ENCODE measurements at places on chromosomes 11 and 22. TPM values are rescaled to one million over a fixed set of nuclear protein-coding genes. Genes with fewer than 3 reads are reported as not detected.

DNA sequence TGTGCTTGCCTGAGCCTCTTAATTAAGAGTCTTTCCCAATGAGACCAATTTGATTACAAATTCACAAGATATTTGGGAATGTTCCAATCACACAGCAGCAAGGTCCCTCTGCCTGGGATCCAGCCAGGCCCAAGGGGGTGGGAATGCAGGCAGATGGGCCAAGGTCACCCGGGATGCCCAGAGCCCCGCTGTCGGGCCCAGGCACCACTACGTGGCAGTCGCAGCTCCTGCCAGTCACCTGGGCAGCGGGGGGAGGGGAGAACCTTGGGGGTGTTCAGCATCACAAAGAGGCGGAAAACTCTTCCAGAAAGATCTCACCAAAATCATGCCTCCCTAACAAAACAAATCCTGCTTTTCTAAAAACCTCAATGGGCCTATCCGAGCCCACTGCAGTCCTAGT lies 30.9 kb downstream of the PPM1F start:
- DNase-seq: no peak

- no peak for DNase-seq
Observed at GRCh38 chr22:49687333-49687732, 140.3 kb downstream of the BRD1 start.

The CCDC188 gene
- polyA plus RNA-seq: 1.8 TPM

The ANO9 gene
- polyA plus RNA-seq: 14.1 TPM

GRCh38 chr11:41456269-41456668 lies 3.2 kb downstream of the LRRC4C start:
- DNase-seq: no peak

- no peak for DNase-seq
Observed at GRCh38 chr11:129620237-129621104, 195.2 kb upstream of the TMEM45B start.

- DNase-seq: no peak
Observed at GRCh38 chr11:132933703-132934102, 598.6 kb downstream of the OPCML start.

DNA sequence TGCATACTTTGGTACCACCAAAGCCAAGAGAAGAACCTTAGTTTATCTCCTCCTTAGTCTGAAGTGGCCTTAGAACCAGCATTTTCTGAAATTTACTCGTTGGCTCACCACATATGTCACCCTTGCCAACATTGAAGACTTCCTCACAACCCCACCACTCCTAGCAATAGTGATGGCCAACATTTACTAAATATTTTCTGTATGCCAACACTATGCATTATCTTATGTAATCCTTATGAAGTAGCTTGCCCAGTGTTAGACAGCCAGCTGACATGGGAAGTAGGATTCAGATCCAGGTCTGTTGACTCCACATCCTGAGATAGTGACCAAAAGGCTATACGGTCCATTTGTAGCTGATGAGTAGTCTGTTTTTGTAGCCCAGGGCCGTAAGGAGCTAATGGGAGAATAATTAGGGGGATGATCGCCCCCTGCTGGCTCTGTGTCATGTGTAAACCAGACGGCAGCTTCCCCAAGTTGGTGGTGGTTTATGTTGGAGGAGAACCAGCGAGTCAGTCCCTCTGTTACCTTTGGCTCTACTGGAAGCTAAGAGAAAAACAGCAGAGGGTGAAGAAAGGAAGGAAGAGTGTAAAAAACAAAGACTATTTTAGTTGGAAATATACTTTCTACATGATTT lies 120.5 kb upstream of the RASSF10 start:
- peak; percentile 79 for DNase-seq

The MAPK8IP2 gene
- polyA plus RNA-seq: 0.56 TPM

- no peak for DNase-seq
Observed at GRCh38 chr11:83818349-83818748, 532.2 kb upstream of the CCDC90B start.

DNA sequence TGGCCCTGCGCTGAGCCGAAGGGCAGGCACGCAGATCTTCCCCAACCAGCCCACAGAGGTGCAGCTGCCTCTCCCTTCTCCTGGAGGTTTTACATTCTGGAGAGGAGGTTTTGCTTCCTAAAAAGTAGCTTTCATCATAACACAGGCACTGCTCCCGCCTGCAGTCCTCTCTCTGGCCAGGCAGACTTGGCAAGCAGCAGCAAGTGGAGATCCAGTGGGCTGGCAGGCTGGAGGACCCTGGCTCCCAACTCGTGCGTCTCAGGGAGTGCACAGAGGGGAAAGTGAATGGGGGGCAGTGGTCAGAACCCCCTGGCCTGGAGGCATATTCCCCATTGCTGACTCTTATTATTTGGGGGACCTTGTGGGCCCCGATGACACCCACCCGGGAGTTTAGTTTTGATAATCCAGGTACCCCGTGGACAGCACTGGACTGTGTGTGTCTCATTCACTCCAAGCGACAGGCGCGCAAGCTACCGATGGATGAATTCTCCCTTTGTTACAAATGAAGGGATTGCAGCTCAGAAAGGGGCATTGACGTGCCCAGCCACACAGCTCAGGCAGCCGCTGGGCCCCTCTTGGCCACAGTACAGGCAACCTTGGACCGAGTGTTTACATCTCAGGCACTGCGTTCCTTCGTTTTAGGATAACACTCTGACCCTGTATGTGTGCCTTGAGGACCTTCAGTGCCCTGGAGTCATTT lies 1223.9 kb downstream of the BRD1 start:
- no peak for DNase-seq

The MCAM gene
- not detected for polyA plus RNA-seq

The ZP1 gene
- not detected for polyA plus RNA-seq

Data from muscle of arm (tissue), 14 donors.